ENCODE measurements at places on chromosomes 5 and 9. TPM values are rescaled to one million over a fixed set of nuclear protein-coding genes. Genes with fewer than 3 reads are reported as not detected.
A peak's percentile ranks its signal among the peaks of the same experiment; 100 is the strongest.

DNA sequence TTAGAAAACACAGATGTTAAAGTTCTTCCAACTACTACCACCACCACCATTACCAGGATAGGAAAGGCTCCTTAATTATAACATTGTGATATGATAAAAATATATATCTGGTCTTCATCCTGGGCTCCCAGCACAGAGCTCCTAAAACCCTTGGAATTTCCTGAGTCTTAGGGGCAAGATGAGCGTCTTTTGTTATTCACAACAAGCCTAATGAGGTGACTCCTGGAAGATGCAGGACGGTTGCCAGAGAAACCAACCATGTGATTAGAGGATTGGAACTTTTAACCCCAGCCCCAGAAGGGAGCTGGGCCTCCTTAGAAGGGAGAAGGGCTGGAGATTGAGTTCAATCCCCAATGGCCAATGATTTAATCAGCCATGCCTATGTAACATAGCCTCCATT, 148.0 kb upstream of the ADRA1B start:
- peak; percentile 22 for DNase-seq

GRCh38 chr9:116479056-116479544, 208.0 kb upstream of the TRIM32 start:
- peak; percentile 14 for DNase-seq

DNA sequence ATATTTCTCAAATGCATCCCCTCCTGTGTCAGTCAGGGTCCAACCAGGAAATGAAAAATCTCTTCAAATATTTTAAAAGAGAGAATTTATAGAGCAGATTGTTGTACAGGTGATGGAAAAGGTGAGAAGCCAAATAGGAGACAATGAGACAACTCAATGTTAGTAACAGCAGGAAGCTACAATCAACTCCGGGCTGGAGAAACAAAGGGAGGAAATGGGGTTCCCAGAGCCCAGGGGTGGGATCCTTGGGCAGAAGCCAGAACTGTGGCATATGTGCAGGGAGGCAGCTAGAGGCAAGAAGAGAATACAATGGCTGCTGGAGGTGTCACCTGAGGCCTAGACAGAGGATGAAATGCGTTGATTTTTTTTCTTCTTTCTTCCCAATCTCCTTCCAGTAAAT, 361.8 kb upstream of the ACTBL2 start:
- DNase-seq, result no peak

- no peak for DNase-seq
Observed at GRCh38 chr5:68423154-68423811, 207.7 kb downstream of the PIK3R1 start.

DNA sequence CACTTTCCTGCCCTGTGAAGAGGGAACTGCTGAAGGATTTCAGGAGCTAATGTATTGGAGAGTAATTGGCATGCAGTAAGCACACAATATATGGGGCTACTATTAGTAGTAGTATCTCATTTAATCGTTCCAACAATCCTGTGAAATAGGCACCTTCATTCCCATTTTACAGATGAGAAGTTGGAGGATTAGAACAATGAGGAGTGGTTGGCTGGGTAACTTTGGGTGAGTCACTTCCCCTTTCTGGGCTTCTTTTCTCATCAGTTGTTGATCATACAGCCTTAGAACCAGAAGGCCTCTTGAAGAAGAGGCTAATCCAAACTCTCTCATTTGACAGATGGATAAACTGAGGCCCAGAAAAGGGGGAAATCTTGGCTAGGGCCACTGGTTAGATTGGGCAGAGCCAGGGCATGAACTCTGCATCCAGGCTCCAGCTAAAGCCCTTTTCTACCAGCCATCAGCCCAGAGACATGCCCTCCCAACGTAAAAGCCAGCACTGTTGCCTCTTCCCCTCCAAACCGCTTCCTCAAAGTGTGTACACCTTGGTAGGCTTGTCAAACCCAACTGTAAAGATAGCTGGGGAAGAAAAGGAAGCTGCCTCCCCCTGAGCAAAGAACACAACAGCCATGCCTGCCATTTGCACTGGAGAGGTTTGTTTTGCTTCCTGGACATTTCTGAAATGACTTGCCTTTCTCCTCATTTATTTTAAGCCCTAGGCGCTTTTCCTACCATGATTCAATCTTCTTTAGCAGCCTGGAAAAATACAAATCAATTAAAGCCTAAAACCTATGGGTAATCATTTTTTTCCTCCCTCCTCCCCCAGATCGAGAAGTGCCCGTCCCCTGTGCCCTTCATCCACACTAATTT, 992 bp downstream of the SPACA9 start:
- DNase-seq, result no peak

- no peak for DNase-seq
Observed at GRCh38 chr5:132224716-132225115, 2.9 kb downstream of the P4HA2 start.

The PKD2L2 gene
- total RNA-seq, result not detected

Measured in MG63 (cell line).